ENCODE measurements at places on chromosomes 3 and 15.

DNA sequence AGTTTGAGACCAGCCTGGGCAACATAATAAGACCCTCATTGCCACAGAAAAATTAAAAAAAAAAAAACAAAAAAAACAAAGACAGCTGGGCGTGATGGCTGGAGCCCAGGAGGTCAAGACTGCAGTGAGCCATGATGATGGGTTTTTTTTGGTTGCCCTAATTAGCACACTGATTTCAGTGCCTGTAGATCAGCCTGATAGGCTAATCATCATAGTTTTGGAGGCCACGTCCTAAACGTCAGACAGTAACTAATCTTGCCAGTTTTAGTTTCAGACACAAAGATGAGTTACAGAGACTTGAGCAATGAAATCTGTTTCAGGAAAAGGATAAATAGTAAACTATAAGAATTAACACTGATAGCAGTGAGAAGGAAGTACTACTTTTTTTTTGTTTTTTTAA lies 55.4 kb downstream of the LRCH3 start:
- no peak for DNase-seq

DNA sequence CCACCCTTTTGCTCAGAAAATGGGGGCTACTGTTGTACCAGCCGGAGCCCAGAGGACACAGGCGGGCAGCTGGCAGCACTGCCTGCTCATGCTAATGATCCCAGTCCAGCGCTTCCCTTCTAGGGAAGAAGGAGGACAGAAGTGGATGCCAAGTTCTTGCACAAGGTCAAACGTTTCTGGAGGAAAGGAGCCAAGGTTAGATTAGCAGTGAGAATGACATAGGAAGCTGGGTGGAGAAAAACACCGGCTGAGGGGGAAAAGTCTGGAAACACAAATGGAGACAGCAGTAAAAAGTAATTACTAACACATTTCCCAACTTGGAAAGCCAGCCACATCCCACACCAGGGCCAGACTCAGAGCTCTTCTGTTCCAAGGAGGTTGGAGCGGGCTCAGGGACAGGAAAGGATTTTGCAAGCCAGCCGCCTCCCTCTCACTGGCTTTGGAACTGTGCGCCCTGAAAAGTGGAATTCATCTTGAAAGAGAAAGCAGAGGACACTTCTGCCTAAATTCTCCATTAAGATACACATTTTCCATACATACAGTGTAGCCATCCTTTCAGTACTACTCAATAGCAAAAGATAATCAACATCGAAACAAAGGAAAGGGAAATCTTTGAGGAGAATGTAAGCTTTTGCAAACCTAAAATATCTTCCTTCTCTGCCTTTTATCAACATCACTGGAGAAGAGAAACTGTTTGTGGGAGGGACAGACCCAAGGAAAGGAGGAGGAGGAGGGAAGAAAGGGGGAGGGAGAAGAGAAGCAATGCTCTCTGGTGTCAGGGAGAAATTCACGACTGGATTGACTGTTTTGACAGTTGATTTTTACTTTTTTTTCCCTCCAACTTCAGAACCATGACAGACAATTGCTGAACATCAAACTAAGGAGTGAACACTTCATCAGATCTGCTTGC lies 133.6 kb downstream of the CD47 start:
- DNase-seq, result peak; percentile 3

DNA sequence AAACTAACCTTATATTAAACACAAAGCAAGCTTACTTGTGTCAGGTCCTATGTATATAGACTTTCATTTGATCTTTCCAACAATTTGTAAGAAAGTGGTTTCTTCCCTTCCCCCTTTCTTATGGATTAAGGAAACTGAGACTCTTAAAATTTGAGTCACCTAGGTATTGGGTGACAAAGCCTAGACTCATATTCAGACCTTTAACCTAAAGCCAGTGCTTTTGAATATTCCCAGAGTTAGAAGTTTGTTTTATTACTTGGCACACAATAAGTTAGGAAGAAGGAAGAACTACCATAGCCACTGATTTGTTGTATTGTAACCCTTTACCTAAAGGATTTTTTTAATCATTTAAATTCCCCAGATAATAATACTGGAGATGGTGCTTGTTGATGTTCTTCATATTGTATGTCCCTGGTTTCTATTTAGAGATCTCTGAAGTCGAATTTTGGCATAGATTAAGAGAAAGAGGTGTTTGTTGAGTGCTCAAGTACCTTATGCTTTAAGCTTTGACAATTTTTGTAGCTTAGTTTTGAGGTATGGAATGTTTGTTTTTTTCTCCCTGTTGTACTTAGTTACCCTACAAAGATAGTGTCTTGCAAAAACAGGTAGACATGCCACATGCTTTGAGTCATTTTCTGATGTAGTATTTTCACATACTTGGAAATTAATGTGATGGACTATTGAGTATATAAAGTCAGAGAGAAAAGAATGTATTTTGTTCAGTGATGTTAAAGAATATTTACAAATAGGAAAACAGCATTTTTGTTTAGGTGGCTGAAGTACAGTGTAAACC lies 11.2 kb downstream of the TSC22D2 start:
- DNase-seq, result no peak

DNA sequence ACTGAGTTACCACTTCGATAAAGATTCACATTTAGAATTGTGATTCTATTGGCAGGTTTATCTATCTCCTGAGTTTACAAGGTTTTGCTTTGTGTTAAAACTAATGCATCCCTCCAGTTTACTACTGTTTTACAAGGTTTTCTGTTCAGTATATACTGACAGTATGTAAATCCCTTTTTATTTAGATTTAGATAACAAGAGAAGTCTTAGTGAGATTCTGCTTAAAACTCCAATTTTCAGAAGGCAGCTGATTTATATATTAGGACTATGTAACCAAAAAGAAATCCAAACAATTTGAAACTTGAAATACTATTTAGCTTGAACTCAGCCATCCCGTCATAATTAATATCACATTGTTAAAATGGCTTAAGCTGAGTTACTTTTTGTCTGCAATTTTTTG lies 619.2 kb downstream of the NAALADL2 start:
- DNase-seq, result no peak

GRCh38 chr3:142940472-142940871 lies 23.0 kb downstream of the PAQR9 start:
- no peak for DNase-seq

- DNase-seq, result no peak
These were observed 208.0 kb downstream of the ERC2 start for GRCh38 chr3:56260262-56260661.

DNA sequence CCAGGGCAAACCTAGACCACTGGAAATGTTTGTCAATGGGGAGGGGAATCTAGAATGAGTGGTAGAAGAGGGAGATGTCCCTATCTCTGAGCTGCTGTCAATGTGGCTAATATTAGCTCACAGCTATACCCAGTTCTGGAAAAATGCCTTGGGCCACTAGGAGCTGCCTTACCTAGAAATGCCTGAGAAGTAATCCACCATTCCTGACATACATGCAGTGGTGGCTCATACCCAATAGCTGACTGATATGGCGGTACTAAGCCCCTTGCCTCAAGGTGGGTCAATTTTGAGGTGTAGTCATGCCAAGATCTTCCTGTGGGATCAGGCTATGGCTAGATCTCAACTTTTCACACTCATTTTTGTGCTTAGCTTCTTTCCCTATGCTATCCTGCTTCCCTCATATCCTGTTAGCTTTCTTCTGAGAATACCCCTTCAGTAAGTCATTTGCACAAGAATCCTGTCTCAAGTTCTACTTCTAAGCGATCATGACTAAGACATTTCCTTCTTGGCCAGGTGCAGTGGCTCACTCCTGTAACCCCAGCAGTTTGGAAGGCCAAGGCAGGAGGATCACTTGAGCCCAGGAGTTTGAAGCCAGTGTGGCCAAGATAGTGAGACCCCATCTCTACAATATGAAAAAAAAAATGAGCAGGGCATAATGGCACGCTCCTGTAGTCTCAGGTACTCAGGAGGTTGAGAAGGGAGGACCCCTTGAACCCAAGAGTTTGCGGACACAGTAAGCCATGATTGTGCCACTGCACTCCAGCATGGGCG lies 49.1 kb upstream of the RFX7 start:
- DNase-seq, result no peak

- no peak for DNase-seq
These were observed 167.2 kb upstream of the TLE3 start for GRCh38 chr15:70264738-70265465.

GRCh38 chr3:177459401-177459800 lies 262.1 kb upstream of the TBL1XR1 start:
- DNase-seq, result no peak

DNA sequence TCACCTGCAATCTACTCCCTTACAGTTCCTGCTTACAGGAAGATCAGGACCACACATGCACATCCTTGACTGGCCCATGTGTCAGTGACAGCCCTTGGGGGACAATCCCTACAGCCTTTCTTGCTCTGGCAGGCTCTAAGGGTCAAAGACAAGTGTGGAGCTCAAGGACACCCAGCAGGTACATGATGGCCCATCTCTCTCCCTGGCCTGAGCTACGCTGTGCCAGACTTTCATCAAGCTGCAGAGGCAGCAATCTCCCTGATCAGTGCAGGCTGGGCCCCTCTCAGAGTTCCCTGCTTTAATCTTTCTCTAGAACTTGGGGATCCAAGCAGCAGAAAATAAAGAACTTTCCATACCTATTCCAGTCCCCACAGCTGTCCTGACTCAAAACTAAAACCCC lies 2.6 kb downstream of the SEMA7A start:
- no peak for DNase-seq

- DNase-seq, result no peak
These were observed 1074.1 kb downstream of the SI start for GRCh38 chr3:164004205-164004604.

All from esophagus squamous epithelium (tissue), 5 donors.